ENCODE measurements at places on chromosomes 11 and 22.

- H3K36me3 ChIP-seq, result no peaks in the 10 kb centered on the region
- peaks cover 37% of the 10 kb centered on the region for H3K4me1 ChIP-seq
- peak overlapping the region; percentile 60 for H3K4me3 ChIP-seq
- no peak overlapping the region for H3K27ac ChIP-seq
- peaks cover 47% of the 10 kb centered on the region for H3K27me3 ChIP-seq
Measured at GRCh38 chr22:46028106-46028991, 51.4 kb upstream of the WNT7B start.

DNA sequence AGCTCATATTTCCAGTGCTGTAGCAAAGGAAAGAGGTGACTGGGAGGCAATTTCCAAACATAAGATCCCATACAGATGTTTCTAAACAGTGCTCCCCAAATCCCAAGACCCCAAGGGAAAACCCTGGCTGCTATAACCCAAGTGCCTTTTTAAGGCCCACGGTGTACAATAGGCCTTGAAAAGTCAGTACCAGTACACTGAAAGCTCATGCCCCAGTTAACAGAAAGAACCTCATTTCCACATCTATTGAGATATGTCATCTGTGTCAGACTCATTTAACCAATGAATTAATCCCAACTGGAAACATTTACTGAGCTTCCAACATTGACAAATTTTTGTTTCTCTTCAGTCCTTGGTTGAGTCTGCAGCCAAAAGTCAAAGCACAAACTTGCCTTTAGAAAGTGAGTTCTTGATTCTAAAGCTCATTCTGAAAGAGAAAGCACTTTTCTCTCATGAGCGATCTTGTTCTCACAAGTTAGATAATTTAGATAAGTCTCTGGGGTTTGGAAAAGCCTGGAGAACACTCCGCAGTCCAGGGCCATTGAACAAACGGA is 239.8 kb upstream of the ARHGAP20 start:
- no peak overlapping the region for H3K27ac ChIP-seq
- 0 out of 2 replicates have a peak, but pooled peaks cover 4% of the 10 kb centered on the region for H3K4me1 ChIP-seq
- no peaks in the 10 kb centered on the region for H3K27me3 ChIP-seq
- no peak for DNase-seq

- H3K4me3 ChIP-seq, result no peak overlapping the region
- peaks cover 6% of the 10 kb centered on the region for H3K4me1 ChIP-seq
- DNase-seq, result no peak
Measured at GRCh38 chr22:46363611-46364321, 28.3 kb downstream of the TRMU start.

GRCh38 chr11:68974421-68975194 is 6.2 kb downstream of the MRGPRD start:
- peaks cover 8% of the 10 kb centered on the region for H3K4me1 ChIP-seq
- peak overlapping the region; percentile 91 for H3K27ac ChIP-seq
- H3K36me3 ChIP-seq, result peaks cover 6% of the 10 kb centered on the region
- peak; percentile 19 for DNase-seq
- H3K4me3 ChIP-seq, result no peak overlapping the region
- no peaks in the 10 kb centered on the region for H3K27me3 ChIP-seq

DNA sequence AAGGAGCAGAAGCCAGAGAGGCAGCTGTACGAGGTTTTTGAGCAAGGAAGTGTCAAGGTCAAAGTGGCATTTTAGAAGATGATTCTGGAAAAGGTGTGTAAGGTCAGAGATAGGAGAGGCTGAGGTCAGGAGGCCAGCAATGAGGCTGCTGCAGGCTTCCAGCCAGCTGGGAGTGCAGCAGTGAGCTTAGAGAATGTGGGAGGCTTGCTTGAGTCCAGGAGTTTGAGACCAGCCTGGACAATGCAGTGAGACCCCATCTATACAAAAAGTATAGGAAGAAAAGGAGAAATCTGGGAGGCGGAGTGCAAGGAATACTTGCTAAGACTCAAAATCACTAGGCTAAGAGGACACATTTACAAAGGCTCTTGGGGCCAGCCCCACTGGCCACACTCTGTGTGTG is 96.5 kb downstream of the GRIK4 start:
- peaks cover 60% of the 10 kb centered on the region for H3K4me1 ChIP-seq
- H3K27ac ChIP-seq, result no peak overlapping the region
- no peaks in the 10 kb centered on the region for H3K36me3 ChIP-seq

GRCh38 chr11:95242845-95243605 is 12.0 kb upstream of the SESN3 start:
- H3K27me3 ChIP-seq, result no peaks in the 10 kb centered on the region
- no peaks in the 10 kb centered on the region for H3K36me3 ChIP-seq
- peak overlapping the region; percentile 82 for H3K27ac ChIP-seq
- H3K4me1 ChIP-seq, result peaks cover 43% of the 10 kb centered on the region

GRCh38 chr11:47551086-47551485 is 1.8 kb downstream of the CELF1 start:
- DNase-seq, result no peak
- peak overlapping the region; percentile 95 for H3K4me3 ChIP-seq
- H3K27me3 ChIP-seq, result no peaks in the 10 kb centered on the region
- H3K27ac ChIP-seq, result peak overlapping the region; percentile 89

DNA sequence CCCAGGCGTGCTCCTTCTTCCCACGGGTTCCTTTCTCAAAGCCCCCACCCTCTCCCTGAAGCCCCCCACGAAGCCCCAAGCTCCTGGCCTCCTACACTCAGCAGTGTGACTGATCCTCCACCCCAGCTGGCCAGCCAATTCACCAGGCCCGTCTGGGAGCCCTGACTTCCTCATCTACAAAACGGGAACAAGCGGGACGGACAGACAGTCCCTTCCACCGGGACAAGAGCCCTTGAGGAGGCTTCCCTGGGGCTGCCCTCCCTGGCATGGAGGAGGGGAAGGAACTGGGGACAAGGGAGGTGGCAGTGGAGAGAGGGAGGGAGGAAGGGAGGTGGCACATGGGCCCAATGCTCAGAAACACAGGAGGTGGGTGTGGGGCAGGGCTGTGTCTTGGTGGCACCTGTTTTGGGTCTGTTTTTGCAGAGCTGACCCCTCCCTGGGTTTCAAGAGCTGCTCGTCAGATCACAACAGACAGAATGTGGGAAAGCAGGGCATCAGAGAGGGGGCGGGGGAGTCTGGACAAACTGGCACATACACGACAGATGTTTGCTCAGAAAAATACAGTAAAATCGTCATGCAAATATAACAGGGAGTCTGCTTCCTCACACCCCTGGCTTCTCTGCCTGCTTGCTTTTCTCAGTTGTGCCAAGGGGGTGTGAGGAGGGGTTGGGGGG is 56.8 kb downstream of the ELFN2 start:
- DNase-seq, result no peak
- H3K27me3 ChIP-seq, result no peaks in the 10 kb centered on the region

GRCh38 chr22:46638601-46639431 is 18.6 kb downstream of the GRAMD4 start:
- H3K4me1 ChIP-seq, result peaks cover 16% of the 10 kb centered on the region
- H3K4me3 ChIP-seq, result no peak overlapping the region
- peak overlapping the region; percentile 38 for H3K27ac ChIP-seq
- H3K36me3 ChIP-seq, result no peaks in the 10 kb centered on the region
- H3K27me3 ChIP-seq, result no peaks in the 10 kb centered on the region

DNA sequence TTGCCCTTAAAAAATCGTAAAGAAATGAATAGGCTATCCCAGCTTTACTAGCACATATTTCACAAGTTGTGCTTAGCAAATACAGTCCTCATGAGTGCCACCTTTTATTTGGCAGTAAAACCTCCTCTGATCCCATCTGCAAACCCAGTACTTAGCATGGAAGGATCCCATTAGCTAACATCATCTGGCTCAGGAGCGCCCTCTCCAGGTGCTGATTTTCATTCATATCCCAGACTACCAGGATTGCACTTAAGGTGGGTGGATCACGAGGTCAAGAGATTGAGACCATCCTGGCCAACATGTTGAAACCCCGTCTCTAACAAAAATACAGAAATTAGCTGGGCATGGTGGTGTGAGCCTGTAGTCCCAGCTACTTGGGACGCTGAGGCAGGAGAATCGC is 76.1 kb upstream of the PAX6 start:
- peaks cover 11% of the 10 kb centered on the region for H3K27me3 ChIP-seq
- no peak overlapping the region for H3K27ac ChIP-seq
- no peak overlapping the region for H3K4me3 ChIP-seq
- DNase-seq, result peak; percentile 82
- peaks cover 55% of the 10 kb centered on the region for H3K4me1 ChIP-seq

GRCh38 chr11:62370743-62371440 is 33.6 kb downstream of the ASRGL1 start:
- H3K4me3 ChIP-seq, result no peak overlapping the region
- H3K4me1 ChIP-seq, result peaks cover 2% of the 10 kb centered on the region
- peak; percentile 40 for DNase-seq
- H3K27ac ChIP-seq, result no peak overlapping the region
- peaks cover 18% of the 10 kb centered on the region for H3K36me3 ChIP-seq

DNA sequence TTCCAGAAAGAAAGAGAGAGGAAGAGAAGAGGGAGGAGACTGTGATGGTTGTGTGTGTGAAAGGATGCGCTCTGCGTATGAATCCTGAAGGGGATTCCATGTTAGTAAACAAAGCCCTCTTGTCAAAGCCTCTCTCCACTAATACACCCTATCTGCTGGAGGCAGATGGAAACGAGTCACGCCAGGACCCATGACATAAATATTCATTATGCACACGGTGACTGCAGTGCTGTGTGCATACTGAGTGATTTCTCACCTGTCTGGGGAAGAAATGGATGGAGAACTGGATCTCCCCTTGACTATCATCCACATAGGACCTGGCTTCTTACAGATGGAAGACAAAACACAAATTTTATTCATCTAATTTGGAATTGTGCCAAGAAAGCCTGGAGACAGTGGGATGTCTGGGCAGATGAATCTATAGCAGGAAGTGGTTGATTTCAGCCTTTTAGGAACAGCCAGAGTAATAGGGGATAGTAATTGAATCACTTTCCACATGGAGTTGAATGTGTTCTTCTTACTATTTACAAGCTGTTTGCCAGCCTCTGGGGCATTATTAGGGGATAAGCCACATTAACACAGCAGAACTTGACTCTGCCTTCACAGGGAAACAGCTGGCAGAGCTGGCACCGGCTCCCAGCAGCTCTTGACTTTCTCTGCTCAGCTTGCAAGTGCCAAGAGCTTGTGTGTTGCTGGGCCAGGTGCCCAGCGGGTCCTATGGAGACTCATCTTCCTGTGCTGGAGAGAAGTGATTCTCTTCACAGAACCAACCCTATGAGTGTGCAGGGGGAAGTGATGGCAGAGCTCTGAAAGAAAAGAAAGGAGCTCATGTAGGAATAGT is 9.0 kb downstream of the MTNR1B start:
- no peak overlapping the region for H3K27ac ChIP-seq
- no peaks in the 10 kb centered on the region for H3K36me3 ChIP-seq
- no peak for DNase-seq

- no peaks in the 10 kb centered on the region for H3K36me3 ChIP-seq
- no peaks in the 10 kb centered on the region for H3K27me3 ChIP-seq
- H3K27ac ChIP-seq, result no peak overlapping the region
- peak overlapping the region; percentile 85 for H3K4me3 ChIP-seq
- peaks cover 24% of the 10 kb centered on the region for H3K4me1 ChIP-seq
- no peak for DNase-seq
Measured at GRCh38 chr11:78023426-78023825, 350 bp upstream of the KCTD14 start.

DNA sequence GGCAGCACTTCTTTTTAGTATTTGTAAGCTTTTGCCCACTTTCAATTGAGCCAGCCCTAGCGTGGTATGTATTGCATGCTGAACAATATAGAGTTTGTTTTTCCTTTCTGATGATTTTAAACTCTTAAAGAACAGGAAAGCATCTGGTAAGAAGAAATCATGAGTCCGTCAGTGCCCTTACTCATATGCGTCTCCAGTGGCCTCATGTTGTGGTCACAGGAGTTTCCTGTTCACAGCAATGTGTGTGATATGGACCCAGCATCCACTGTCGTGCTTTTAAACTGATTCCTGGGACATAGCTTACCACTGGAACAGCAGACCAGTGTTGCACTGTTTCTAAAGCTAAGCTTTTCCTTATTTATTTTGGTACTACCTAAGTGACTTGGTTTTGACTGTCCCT is 40.1 kb downstream of the BID start:
- no peak overlapping the region for H3K4me3 ChIP-seq
- DNase-seq, result no peak
- no peaks in the 10 kb centered on the region for H3K4me1 ChIP-seq
- H3K27ac ChIP-seq, result no peak overlapping the region
- peaks cover 15% of the 10 kb centered on the region for H3K36me3 ChIP-seq

GRCh38 chr11:128731041-128731663 is 37.3 kb downstream of the FLI1 start:
- no peaks in the 10 kb centered on the region for H3K36me3 ChIP-seq
- no peak overlapping the region for H3K4me3 ChIP-seq
- no peak overlapping the region for H3K27ac ChIP-seq
- DNase-seq, result no peak
- peaks cover 76% of the 10 kb centered on the region for H3K4me1 ChIP-seq
- H3K27me3 ChIP-seq, result peaks cover 22% of the 10 kb centered on the region

DNA sequence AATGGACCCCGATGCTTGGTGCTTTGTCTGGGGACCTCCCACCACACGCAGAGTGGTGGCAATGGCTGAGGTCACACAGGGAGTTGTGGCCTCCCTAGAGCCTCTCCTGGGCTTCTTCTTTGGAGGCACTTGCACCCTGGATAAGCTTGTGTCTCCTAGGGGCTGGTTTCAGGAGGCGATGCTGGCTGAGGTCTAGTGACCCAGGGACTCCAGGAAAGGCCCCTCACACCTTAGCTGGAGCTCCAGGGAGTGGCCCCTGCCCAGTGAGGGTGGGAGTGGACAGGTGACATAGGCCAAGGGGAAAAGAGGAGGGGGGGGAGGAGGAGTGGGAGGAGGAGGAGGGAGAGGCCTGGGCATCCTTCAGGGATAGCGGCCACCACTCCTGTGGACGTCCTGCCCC is 810 bp downstream of the IGLL1 start:
- no peak for DNase-seq
- no peaks in the 10 kb centered on the region for H3K4me1 ChIP-seq
- no peak overlapping the region for H3K27ac ChIP-seq
- H3K4me3 ChIP-seq, result no peak overlapping the region
- H3K27me3 ChIP-seq, result no peaks in the 10 kb centered on the region

- no peak overlapping the region for H3K27ac ChIP-seq
- peaks cover 25% of the 10 kb centered on the region for H3K4me1 ChIP-seq
- H3K4me3 ChIP-seq, result no peak overlapping the region
- no peaks in the 10 kb centered on the region for H3K36me3 ChIP-seq
- H3K27me3 ChIP-seq, result peaks cover 20% of the 10 kb centered on the region
- no peak for DNase-seq
Measured at GRCh38 chr22:37256075-37256726, 12.1 kb upstream of the RAC2 start.

GRCh38 chr11:69483691-69484426 is 2.4 kb downstream of the LINC01488 start:
- H3K4me1 ChIP-seq, result peaks cover 18% of the 10 kb centered on the region
- no peaks in the 10 kb centered on the region for H3K27me3 ChIP-seq
- DNase-seq, result peak; percentile 40
- no peaks in the 10 kb centered on the region for H3K36me3 ChIP-seq
- H3K4me3 ChIP-seq, result no peak overlapping the region

- H3K27me3 ChIP-seq, result peaks cover 56% of the 10 kb centered on the region
- H3K4me1 ChIP-seq, result peaks cover 59% of the 10 kb centered on the region
- H3K4me3 ChIP-seq, result peak overlapping the region; percentile 57
- no peak overlapping the region for H3K27ac ChIP-seq
Measured at GRCh38 chr22:26952451-26953011, 295.1 kb downstream of the MIAT start.

GRCh38 chr11:36574486-36574885 is 6.7 kb downstream of the RAG1 start:
- DNase-seq, result no peak
- no peak overlapping the region for H3K27ac ChIP-seq
- H3K4me3 ChIP-seq, result no peak overlapping the region
- H3K27me3 ChIP-seq, result peaks cover 16% of the 10 kb centered on the region
- no peaks in the 10 kb centered on the region for H3K4me1 ChIP-seq

- no peak for DNase-seq
- no peak overlapping the region for H3K27ac ChIP-seq
- H3K4me1 ChIP-seq, result no peaks in the 10 kb centered on the region
- H3K27me3 ChIP-seq, result no peaks in the 10 kb centered on the region
- H3K36me3 ChIP-seq, result peaks cover 4% of the 10 kb centered on the region
- H3K4me3 ChIP-seq, result no peak overlapping the region
Measured at GRCh38 chr11:133354069-133354468, 178.2 kb downstream of the OPCML start.

All from WTC11 (cell line).